Sigmoid colon (tissue), 7 donors: ENCODE measurements at places on chromosomes 16 and 17.

DNA sequence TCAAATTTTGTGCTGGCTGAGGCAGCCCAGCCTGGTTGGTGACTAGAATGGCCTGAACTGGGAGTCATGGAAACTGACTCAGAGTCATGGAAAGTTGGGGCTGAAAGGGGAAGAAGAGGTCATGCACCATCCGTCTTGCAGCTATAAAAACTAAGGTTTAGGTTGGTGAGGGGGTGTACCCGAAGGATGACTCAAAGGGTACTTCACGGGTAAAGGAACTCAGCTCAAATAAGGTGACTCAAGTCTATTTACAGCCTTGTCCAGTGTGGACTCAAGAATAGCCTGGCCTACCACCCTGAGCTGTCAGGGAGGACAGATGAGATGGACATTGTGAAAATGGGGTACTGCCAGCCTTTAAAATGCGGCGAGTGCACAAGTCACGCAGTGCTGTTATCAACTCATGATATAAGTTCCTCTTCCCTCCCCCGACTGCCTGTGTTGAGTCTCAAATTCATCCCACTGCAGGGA is 18.6 kb downstream of the CD300LB start:
- no peak for DNase-seq

GRCh38 chr16:14164916-14165662 is 94.0 kb downstream of the MRTFB start:
- no peak for DNase-seq

DNA sequence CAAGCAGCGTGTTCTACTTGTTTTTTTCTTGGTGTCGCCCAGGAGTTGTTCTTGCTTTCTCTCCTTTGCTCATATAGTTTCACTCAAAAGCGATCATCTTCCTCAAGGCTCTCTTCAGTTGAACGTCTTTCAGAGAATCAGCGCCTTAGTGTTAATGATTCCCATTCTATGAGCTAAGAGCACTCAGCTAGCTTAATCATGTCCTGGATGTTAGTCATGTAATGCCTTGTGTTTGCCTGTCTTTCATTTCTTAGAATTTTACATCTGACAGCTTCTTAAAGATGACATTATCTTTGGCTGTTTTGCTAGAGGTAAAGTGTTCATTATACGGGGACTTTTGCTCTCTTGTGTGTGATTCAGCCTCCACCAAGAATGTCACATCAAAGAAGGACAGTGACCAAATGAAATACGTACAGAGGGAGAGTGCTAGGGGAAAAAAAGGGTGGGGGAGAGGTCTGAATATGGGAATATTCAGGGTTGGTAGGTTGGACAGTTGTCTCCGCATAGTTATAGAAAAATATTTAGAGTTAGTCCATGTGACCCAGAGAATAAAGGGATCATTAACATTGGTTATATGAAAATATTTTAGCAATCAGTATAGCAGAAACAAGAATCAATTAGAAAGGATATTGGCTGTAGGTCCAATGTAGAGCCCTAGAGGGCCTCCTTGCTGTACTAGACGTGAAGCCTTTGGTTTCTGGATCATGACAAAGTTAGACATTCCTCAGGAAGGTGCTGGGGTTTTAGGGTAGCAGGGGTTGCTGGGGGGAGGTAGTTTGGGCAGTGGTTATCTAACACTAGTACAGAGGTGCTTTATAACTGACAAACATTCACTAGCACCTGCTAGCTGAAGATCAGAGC is 31.9 kb upstream of the ANKFN1 start:
- no peak for DNase-seq

GRCh38 chr16:84434800-84435199 is 66.5 kb downstream of the ATP2C2 start:
- no peak for DNase-seq
